ENCODE measurements at places on chromosomes 1 and 21.

DNA sequence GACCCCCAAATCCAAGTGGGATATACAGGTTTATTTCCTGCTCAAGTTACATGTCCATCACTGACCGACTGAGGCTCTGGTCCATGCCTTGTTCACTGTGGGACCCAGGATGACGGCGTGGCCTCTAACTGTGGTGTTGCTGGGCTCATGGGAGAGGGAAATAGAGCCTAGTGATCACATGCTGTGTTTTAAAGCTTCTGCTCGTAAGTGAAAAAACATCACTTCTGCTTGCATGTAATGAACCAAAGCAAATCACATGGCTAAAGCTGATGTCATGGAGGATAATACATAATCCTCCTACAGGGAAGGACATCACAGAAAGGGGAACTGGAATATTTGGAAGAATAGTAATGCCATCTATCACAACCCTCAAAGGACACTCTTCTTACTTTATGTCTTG is 107.6 kb downstream of the FASLG start:
- no peak for DNase-seq

DNA sequence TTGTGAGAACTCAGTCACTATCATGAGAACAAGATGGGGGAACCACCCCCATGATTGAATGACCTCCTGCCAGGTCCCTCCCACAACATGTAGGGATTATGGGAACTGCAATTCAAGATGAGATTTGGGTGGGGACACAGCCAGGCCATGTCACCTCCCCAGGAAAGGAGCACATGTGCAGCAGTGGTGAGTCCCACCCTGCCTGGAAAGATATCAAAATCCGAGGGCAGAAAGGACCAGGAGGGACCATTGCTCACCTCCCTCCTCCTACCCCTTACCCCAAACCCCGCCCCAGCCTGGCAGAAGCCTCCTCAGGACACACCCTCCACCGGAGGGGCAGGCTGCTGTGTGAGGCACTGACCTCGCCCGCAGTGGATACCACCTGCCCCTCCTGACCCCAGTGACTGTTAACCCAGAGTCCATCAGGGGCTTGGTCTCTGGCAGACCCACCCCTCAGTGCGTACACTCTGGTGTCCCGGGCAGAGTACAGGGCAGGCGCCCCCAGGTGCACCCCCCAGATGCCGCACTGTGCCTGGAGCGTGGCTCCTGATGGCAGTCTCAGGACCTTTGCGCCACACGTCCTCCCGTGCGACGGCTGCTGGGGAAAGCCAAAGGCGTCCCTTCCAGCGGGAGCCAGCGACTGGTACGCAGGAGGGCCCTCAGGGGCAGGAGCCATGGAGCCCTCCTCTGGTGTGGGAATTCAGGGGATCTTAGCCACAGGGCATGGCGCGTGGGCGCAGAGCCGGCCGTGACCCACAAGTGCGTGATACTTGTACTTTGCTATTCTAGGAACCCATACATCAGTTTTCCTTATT is 20.9 kb downstream of the PDXK start:
- no peak for DNase-seq

GRCh38 chr1:157996433-157996832 is 3.0 kb downstream of the KIRREL1 start:
- DNase-seq, result no peak

DNA sequence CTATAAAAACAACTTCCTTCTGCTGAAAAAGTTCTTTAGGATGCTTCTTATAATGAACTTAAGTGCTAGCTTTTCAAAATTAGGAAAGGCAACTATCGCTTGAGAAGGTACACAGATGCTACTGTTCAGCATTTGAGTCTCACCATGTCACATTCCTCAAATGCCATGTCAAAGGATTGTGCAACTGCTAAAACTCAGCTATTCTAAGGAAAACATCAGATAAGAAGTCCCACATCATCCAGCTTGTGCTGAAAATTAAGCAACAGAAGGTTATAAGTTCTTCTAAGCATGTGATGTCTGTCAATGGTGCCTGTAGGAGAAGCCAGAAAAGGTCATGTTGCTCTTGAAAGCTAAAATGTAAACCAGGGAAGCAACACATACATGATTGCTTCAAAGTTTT is 36.5 kb downstream of the MCOLN2 start:
- DNase-seq, result no peak

GRCh38 chr1:1063945-1064831 is 9.9 kb downstream of the RNF223 start:
- DNase-seq, result no peak
